ENCODE measurements at places on chromosomes 7 and 10.

DNA sequence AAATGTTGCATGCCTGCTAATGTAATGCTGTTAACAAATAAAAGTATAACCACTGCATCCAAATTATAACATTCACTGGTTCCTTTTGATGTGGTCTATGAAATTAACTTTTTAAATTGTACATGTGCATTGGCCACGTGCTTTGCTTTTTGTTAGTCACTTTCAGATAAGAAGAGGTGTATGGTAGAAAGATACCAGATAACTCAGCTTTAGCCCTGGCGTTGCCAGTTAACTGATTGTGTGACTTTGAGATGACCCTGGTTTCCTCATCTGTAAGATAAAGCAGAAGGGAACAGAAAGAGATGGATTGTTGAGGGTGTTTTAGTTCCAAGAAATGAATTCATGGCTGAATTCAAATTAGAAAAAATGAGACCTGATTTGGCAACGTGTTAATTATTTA is 1.9 kb upstream of the TRDMT1 start:
- no peak for DNase-seq

GRCh38 chr10:33151344-33151864 is 183.1 kb downstream of the NRP1 start:
- DNase-seq: no peak

GRCh38 chr7:100572949-100573675 is 588 bp downstream of the SAP25 start:
- no peak for DNase-seq

- no peak for DNase-seq
Measured at GRCh38 chr10:17673471-17674061, 29.6 kb downstream of the STAM start.

- no peak for DNase-seq
Measured at GRCh38 chr7:51645255-51645654, 328.6 kb upstream of the COBL start.

All from CD8-positive, alpha-beta T cell (primary cell).